ENCODE measurements at places on chromosomes 16 and 17.
A peak's percentile ranks its signal among the peaks of the same experiment; 100 is the strongest.

DNA sequence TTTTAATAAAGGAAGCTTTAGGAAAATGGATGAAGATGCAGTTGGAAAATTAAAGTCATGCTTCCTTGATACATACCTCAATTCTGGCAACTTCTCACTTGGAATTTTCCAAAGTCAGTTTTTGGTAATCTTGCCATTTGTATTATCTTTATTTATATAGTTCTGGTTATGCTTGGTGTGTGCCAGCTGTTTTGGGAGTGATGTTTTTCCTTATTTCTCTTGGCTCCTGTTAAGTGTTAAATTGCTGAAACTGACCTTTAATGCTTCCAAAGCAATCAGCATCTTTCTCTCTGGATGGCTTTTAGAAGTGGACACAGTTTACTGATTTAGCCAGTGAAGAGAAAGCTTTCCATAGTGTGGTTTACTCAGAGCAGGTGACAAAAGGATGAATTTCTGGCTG lies 70.1 kb upstream of the HAS3 start:
- no peak for DNase-seq

DNA sequence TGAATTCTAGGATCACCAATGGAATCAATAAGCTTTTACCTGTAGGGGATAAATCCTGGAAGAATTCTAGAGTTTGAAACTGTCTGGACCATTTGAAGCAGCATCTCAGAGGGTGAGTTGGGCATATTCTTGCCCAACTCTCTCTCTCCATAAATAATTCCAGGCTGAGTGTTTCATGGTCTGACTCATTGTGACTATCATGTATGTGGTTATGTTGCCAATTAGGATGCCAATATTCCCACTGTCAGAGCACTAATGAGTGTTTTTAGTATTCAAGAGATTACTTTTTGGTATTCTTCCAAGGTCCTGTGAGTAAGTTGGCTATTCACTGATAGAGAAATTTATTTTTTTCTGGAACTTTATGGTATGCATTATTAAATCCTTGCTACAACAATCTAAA lies 456.9 kb downstream of the TOX3 start:
- DNase-seq: peak; percentile 6

DNA sequence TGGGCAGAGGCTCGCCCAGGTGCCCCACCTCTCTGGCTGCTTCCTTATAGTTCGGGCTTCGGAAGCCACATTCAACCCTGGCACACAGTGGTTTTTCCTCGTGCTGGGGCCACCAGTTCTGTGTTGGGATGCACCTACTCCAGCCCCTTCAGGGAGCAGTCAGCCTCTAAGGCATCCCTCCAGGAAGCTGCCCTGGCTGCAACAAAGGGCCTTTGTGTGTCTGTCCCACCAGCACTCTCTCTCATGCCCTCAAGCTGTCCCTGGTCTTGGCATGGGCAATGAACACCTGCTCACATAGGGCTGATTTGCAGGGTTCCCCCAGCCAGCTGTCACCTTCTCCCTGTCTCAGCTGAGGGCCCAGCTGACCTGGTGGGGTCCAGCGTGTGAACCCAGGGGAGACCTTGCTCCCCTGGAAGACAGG lies 754 bp upstream of the NOXO1 start:
- DNase-seq: no peak

- DNase-seq: no peak
Observed at GRCh38 chr17:57679906-57680695, 65.0 kb downstream of the CCDC182 start.

GRCh38 chr17:42431758-42432161 lies 8.7 kb upstream of the CAVIN1 start:
- DNase-seq: no peak
